ENCODE measurements at places on chromosomes 16 and 17.
A peak's percentile ranks its signal among the peaks of the same experiment; 100 is the strongest.

DNA sequence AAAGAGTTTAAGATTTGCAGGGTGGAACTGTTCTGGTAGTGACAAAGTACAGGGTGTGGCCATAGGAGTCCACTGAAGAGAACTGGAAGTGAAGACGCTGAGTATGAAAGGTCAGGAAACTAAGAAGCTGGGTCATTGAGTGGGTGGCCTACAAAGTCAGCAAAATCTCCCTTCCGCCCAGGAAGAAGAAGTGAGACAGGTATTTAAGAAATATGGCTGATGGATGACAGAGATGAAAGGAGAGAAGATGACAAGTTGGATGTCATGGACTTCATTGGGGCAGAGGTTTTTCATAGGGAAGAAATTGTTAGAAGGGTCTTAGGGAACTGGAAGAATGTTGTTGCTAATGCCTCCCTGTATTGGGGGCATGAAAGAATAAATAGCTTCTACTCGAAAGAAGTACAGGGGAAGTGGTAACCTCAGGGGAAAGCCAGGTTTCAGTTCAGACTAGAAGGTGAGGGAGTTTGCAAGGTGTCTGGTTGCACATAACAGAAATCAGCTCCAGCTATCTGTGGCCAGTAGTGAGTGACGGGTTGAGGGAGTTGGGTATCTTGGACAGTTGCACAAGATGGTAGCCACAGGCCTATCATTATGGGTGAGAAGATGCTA, 33.6 kb upstream of the MED13 start:
- no peaks in the 10 kb centered on the region for H3K36me3 ChIP-seq
- peaks cover 14% of the 10 kb centered on the region for H3K4me1 ChIP-seq
- H3K27me3 ChIP-seq, result no peaks in the 10 kb centered on the region
- no peak for DNase-seq

GRCh38 chr17:792277-792676, 10.1 kb downstream of the MRM3 start:
- no peak overlapping the region for H3K4me3 ChIP-seq
- no peaks in the 10 kb centered on the region for H3K27me3 ChIP-seq
- H3K27ac ChIP-seq, result no peak overlapping the region

DNA sequence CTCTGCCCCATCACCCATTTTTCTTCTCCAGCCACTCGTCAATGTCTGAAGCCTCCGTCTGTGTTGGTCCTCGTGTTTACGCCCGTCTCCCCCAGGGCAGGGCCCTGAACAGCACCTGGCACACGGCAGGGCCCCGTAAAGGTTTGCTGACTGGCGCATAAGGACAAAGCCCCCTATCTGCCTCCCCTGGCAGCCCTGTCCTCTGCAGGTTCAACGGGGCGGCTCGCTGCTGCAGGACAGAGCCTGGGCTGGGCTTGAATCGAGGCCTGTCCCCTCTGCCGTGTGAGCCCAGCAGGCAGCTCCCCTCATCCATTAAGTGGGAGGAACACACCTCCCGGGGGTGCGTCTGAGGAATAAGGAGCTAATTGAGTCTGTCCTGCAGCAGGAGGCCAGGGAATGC, 46.1 kb upstream of the PABPN1L start:
- no peak overlapping the region for H3K27ac ChIP-seq
- DNase-seq, result no peak
- no peak overlapping the region for H3K4me3 ChIP-seq
- H3K36me3 ChIP-seq, result no peaks in the 10 kb centered on the region

DNA sequence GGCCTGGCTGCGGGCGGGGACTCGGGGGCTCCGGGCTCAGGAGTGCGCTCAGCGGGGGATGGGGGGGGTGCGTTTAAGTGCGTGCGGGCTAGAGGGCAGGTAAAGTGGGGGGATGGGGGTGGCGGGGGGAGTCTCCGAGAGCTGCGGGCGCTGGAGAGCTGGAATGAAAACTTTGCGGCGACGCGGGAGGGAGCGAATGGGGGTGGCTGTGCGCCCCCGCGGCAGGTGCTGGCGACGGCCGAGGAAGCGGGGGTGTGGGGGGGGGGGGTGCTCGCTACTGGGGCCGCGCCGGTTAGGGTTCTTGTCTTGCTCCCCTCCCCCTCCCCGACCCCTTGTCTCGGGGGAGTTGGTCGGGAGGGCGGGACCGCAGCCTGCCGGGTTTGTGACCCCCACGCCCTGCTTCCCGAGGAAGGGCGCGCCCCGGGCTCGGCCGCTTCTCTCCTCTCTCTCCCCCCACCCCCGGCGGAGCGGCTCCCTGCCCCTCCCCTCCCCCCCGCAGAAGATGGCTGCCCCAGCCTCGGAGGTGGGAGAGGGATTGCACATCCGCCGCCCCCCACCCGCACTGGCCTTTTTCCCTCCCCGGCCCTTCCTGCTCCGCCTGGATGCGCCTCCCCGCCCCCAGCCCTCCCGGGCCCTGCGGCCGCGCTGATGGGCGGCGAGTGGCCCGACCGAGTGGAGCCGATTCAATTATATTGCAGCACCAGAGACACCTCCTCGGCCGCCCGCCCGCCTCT, 649 bp downstream of the GSE1 start:
- no peak overlapping the region for H3K27ac ChIP-seq
- H3K4me1 ChIP-seq, result peaks cover 27% of the 10 kb centered on the region
- H3K27me3 ChIP-seq, result no peaks in the 10 kb centered on the region

GRCh38 chr17:40551091-40551878, 14.0 kb downstream of the CCR7 start:
- no peak for DNase-seq
- H3K36me3 ChIP-seq, result peaks cover 45% of the 10 kb centered on the region
- H3K4me3 ChIP-seq, result peak overlapping the region; percentile 0

DNA sequence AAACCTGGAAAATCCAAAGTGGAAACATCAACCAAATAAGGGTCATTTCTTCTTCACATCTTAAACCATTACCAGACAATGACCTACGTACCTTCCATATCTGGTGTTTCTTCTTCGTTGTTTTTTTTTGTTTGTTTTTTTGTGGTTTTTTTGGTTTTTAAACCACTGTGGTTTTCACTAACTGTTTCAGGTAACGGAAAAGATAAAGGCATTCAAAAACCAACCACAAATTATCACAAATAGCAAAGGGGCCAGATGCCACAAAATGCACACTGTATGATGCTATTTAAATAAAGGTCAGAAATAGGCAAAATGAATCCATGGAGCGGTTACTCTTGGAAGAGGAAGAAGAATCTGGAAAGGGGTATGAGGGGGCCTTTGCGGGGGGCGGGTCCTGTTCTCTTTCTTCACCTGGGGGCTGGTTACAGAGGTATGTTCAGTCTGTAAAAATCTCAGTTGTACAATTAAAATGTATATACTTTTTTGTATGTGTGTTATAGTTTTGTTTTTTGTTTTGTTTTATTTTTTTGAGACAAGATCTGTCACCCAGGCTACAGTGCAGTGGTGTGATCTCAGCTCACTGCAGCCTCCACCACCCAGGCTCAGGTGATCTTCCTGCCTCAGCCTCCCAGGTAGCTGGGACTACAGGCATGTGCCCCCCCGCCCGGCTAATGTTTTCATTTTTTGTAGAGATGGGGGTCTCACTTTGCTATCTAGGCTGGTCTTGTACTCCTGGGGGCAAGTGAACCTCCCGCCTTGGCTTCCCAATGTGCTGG, 29.6 kb downstream of the LITAF start:
- peaks cover 58% of the 10 kb centered on the region for H3K36me3 ChIP-seq
- no peak for DNase-seq
- no peaks in the 10 kb centered on the region for H3K27me3 ChIP-seq
- peak overlapping the region; percentile 71 for H3K4me3 ChIP-seq
- peaks cover 50% of the 10 kb centered on the region for H3K4me1 ChIP-seq

- H3K4me3 ChIP-seq, result no peak overlapping the region
- peaks cover 32% of the 10 kb centered on the region for H3K27me3 ChIP-seq
- peaks cover 9% of the 10 kb centered on the region for H3K4me1 ChIP-seq
- no peaks in the 10 kb centered on the region for H3K36me3 ChIP-seq
These were observed 96.1 kb upstream of the CDH5 start for GRCh38 chr16:66270333-66270927.

GRCh38 chr17:41061964-41062363, 2.0 kb upstream of the KRTAP2-3 start:
- no peaks in the 10 kb centered on the region for H3K4me1 ChIP-seq
- H3K36me3 ChIP-seq, result no peaks in the 10 kb centered on the region
- no peak overlapping the region for H3K4me3 ChIP-seq
- peaks cover 29% of the 10 kb centered on the region for H3K27me3 ChIP-seq
- no peak for DNase-seq

GRCh38 chr17:47225436-47225858, 16.3 kb downstream of the MYL4 start:
- H3K36me3 ChIP-seq, result no peaks in the 10 kb centered on the region
- H3K27me3 ChIP-seq, result peaks cover 8% of the 10 kb centered on the region

DNA sequence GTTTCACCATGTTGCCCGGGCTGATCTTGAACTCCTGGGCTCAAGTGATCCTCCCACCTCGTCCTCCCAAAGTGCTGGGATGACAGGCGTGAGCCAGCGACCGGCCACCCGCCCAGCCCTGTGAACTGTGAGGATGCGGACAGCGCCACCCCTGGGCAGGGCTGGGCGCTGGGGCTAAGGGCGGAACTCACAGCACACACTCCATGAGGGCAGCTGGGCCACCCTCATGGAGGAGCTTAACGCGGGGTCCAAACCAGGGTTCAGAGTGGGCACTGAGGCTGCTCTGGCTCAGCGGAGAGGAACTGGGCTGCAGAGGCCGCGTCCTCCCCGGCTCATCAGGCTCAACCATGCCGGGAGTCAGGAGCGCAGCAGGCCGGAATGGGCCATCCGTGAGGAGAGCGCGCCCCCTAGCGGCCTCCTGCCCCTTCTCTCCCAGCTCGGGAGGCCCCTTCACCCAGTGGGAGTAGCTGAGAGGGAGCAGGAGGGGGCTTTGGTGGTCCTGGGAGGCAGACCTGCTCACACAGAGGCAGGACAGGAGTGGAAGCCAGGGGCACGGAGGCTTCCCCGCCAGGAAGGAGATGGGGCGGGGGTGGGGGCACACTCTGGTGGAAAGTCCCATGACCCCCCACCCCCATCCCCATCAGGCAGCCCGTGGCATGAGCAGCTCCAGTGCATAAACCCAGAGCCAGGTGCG, 13.8 kb downstream of the CORO7 start:
- no peak overlapping the region for H3K4me3 ChIP-seq
- no peak overlapping the region for H3K27ac ChIP-seq

GRCh38 chr17:28763137-28763799, 19.5 kb downstream of the TRAF4 start:
- peaks cover 12% of the 10 kb centered on the region for H3K36me3 ChIP-seq
- peaks cover 6% of the 10 kb centered on the region for H3K4me1 ChIP-seq
- no peak for DNase-seq
- no peak overlapping the region for H3K4me3 ChIP-seq
- H3K27me3 ChIP-seq, result no peaks in the 10 kb centered on the region

DNA sequence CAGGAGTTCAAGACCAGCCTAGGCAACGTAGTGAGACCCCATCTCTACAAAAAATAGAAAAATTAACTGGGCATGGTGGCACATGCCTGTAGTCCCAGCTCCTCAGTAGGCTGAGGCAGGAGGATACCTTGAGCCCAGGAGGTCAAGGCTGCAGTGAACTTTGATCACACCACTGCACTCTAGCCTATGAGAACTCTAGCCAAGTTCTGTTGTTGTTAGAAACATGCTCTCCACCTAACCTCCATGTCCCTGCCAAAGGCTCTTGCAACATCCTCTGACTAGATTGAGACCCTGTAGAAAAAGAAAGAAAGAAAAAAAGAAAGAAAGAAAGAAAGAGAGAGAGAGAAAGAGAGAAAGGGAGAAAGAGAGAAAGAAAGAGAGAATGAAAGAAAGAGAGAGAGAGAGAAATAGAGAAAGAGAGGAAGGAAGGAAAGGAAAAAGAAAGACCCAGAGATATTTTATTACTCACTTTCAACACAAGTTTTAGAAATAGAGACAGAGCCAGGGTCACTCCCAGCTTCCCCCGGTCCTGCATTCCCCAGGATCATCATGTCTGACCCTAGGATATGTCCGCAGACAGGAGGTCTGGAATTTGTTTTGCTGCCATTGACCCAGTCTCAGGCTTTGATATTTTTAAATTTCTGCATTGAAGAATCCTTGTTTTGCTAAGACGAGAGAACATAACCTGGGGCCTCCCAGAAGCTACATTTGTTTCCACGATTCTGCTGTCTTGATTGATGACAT, 376.5 kb upstream of the CDH5 start:
- H3K36me3 ChIP-seq, result no peaks in the 10 kb centered on the region
- H3K27ac ChIP-seq, result no peak overlapping the region
- no peaks in the 10 kb centered on the region for H3K4me1 ChIP-seq
- H3K4me3 ChIP-seq, result no peak overlapping the region
- no peak for DNase-seq
- no peaks in the 10 kb centered on the region for H3K27me3 ChIP-seq

- no peak overlapping the region for H3K4me3 ChIP-seq
- H3K4me1 ChIP-seq, result no peaks in the 10 kb centered on the region
- no peaks in the 10 kb centered on the region for H3K27me3 ChIP-seq
- no peak overlapping the region for H3K27ac ChIP-seq
- DNase-seq, result no peak
These were observed 47.8 kb upstream of the DNAH9 start for GRCh38 chr17:11550431-11550830.

- no peak overlapping the region for H3K4me3 ChIP-seq
- DNase-seq, result no peak
- no peaks in the 10 kb centered on the region for H3K4me1 ChIP-seq
- H3K36me3 ChIP-seq, result no peaks in the 10 kb centered on the region
- H3K27ac ChIP-seq, result no peak overlapping the region
These were observed 226.8 kb downstream of the FOXL1 start for GRCh38 chr16:86805188-86805587.

DNA sequence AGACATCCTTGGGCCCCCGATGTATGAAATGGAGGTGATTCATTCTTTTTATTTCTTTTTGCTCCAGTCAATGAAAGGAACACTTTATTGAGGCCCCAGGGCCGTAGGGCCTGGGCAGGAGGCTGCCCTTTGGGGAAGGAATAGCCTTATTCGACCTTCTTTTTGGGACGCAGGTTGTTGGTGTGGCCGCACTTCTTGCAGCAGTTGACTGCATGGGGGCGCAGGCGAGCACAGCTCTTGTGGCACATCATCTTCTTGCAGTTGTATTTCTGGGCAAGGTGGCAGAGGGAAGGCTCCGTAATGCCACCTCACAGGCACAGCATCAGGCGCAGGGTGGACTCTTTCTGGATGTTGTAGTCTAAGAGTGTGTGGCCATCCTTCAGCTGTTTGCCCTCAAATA, 50.9 kb downstream of the SIAH1 start:
- H3K27ac ChIP-seq, result no peak overlapping the region
- DNase-seq, result no peak
- no peak overlapping the region for H3K4me3 ChIP-seq
- peaks cover 41% of the 10 kb centered on the region for H3K36me3 ChIP-seq
- peaks cover 5% of the 10 kb centered on the region for H3K4me1 ChIP-seq

Data from T-helper 2 cell treated with Interferon-gamma antibody and Interleukin-4, amounts not matched to agents 5 μg/mL and 100 μg/mL, for 36 hours (primary cell).